ENCODE measurements at places on chromosomes 3 and 15.

- no peak for DNase-seq
Observed at GRCh38 chr15:80186597-80186996, 33.8 kb downstream of the FAH start.

GRCh38 chr3:50140990-50141389 lies 14.1 kb upstream of the SEMA3F start:
- no peak for DNase-seq

DNA sequence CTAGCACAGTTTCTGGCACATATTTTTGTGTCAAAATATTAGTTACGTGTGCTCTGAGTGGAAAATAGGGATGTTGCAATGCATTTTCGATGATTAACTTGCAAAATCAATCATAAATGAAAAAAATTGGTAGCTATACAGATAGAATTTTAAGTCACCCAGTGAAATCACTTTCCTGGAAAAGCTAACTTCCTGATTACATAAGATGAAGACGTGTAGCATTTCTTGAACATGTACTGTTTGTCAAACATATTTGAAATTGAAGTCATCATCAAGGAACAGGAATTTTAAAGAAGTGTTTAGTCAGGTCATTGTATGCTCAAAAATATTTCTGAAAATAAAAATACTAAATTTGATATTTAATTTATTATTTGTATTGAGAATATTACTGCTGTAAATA lies 977.7 kb downstream of the PLOD2 start:
- no peak for DNase-seq

GRCh38 chr15:25710184-25710583 lies 152.9 kb downstream of the ATP10A start:
- peak; percentile 46 for DNase-seq

DNA sequence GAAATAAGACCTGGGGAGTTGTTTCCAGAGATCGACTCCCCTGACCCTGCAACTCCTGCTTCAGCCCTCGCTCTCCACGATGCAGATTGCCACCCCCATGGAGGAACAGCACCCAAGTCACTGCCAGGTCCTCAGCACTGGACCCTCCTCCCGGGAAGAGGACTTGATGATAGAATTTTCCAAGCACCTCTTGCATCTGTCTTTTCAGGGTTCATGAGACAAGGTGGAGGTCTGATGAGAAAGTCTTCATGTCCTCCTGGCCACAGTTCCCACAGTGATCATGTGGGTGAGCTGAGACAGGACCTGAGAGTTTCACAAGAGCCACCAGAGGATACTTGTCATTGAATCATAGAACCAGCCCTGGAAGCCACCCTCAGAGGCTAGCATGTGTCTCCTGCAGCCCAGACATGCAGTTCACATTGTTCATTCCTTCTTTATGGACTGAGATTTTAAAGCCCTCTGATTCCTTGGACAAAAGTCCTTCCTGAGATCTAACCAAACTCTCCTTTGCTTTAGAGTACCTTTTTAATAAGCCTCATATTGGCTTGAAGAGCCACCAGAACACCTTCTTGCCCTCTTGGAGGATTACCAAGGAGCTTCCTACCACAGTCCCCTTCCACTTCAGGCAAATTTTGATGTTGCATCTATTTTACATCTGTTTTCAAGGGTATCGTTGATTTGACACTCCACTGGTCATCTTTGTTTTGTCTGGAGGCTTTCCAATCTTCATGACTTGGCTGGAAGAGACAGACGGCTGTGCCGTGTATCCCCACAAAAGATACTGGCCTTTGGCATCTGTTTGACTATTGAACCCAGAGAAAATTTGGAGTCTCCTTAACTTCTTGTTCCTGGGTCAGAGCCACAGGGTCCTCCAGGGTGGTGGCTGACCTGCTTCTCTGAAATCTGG lies 224.8 kb upstream of the BHLHE40 start:
- no peak for DNase-seq

DNA sequence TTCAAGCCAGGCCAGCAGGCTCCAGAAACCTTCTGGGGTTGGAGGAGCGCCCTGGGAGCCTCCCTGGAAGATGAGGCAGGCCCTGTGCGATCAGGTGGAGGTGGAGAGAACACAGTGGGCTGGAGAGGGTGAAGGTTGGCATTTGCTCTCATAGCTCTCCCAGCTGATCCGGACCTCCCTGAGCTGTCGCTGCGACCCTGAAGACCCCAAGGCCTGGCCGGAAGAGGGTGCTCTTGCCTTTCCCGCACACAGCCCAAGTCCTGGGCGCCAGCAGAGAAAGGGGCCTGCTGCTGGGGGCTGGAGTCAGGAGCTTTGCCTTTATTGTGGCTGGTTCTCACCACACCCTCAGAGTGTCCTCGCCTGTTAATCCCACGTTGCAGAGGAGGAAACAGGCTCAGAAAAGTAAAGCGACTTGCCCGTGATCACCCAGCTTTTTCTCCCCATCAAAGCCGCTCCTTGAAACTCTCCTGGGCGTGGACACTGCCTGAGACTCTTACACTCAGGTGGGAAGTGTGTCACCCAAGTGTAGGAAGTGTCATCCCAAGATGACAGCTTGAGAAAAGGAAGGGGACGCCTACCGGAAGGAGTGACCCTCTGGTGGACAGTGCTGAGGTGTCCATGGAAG lies 8.6 kb upstream of the RPL29 start:
- no peak for DNase-seq

- peak; percentile 66 for DNase-seq
Observed at GRCh38 chr3:9808345-9809037, 1.6 kb upstream of the TTLL3 start.

DNA sequence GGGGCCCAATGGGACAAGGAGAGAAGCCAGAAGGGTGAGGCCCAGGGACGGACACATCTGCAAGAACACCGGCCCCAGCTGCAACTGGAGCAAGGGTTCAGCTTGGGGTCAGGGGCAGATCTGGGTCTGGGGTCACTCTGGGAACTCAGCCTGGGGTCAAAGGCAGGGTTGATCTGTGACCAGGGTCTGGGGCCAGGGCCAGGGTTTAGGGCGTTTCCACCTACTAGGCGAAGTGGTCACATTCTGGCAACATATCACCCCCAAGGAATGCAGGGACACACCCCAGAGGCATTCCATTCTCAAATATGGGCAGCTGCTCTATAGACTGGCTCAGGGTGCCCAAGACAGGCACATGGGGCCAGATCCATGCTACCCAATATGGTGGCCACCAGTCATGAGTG lies 9.0 kb downstream of the UROC1 start:
- no peak for DNase-seq
